ENCODE measurements at places on chromosomes 11 and 22.

GRCh38 chr11:8584511-8584910 is 9.5 kb downstream of the STK33 start:
- DNase-seq, result no peak

- DNase-seq, result no peak
Observed at GRCh38 chr22:44398856-44399837, 86.4 kb upstream of the SHISAL1 start.

GRCh38 chr22:18091916-18092526 is 14.2 kb downstream of the PEX26 start:
- DNase-seq, result no peak

DNA sequence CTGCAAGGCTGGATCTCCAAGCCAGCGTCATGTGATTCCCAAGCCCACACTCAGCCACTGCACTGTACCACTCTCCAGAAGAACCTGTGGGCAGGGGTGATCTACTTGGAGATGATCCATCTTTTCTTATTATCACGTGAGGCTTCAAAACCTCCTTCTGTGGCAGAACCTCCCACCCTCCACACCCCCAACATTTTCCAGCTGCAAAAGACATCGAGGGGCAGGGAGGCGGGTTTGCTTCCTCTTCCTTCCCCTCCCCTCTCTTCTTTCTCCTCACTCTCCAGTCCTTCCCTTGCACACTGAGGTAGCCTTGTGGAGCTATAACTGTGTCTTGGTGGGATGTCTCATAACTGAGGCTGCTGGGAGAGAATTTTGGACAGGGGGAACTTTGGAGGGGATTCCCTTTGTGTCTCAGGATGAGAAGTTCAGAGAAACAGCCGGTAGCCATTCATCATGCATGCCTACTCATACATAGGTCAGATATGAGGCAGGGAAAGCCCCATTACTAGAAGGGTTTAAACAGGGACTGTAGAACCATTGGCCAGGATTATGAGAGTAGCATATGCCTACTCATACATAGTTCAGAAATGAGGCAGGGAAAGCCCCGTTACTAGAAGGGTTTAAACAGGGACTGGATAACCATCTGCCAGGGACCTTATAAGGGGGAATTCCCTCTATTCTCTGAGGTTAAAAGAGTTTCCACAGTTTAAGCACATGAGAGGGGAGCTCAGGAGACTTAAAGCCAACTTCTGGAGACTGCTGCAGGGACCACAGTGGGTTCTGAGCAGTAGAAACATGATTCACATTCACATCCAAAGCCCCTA is 420.7 kb upstream of the CADM1 start:
- no peak for DNase-seq

DNA sequence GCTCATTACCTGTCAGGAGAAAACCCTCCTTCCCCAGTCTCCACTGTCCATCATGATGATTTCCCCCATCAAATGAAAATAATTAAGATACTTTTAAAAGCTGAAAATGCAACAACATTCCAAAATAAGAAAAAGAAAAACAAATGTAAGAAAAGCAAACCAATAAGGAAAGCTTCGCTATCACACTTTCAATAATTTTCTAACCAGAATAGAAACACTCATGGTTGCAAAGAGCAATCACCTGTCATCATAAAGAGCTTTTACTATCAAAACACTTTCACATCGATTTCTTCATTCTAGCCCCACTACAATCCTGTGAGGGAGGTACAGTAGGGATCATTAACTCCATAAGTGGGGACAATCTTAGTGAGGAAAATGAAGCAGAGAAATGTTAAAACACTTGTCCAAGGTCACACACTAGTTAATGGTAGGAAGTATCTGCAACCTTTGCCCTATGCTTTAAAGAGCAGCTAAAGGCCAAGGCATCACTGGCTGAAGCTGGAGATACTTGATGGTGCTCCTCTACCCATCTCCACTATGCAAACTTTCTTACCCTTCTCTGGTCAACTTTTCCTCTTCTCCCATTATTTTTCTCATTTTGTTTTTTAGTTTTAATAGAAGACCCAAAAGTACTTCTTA is 2.6 kb downstream of the RBM4B start:
- no peak for DNase-seq

GRCh38 chr11:130431801-130432200 is 3.4 kb upstream of the ADAMTS8 start:
- no peak for DNase-seq

All from stimulated activated CD8-positive, alpha-beta memory T cell treated with anti-CD3 and anti-CD28 coated beads, Interleukin-7, amount 100 ng/mL, for 1 hour (primary cell).